ENCODE measurements at places on chromosomes 11 and 22.

DNA sequence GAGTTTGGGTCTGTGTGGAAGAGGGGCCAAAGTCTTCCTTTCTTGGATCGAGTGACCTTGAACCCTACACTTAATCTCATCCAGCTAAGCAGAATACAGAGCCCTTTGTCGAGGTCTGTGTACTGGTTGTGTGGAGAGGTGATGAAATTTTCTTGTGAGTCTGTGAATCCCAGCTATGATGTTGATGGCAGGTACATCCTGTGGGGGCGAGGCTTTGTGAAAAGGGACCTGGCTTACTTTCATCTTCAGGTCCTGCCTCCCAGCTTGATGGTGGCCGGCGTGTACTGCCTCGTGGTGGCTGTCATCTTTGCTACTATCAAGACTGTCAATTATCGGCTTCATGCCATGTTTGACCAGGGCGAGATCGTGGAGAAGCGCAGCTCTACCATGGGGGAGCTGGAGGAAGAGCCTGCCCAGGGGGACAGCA lies 1.0 kb downstream of the PCNX3 start:
- no peak for DNase-seq

DNA sequence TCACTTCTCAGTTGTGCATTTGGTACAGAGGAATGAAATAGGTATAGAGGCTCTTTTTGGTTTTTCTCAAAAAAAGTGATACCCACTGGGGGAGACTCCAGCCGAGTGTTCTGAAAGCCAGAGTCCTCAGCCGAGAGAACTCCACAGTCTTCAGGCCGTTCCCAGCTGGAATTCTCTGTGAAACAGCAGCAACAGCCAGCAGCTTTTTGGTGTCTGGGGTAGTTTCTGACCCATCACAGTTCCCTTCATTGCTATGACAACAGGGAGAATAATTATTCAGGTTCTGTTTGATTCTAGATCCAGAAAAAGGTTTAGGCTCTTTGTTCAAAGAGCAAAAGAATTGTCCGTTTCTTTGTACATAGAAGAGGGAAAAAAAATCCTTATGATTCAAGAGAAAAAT lies 84.6 kb downstream of the C22orf31 start:
- no peak for DNase-seq

- no peak for DNase-seq
Measured at GRCh38 chr11:8731647-8732323, 49.2 kb downstream of the RPL27A start.

DNA sequence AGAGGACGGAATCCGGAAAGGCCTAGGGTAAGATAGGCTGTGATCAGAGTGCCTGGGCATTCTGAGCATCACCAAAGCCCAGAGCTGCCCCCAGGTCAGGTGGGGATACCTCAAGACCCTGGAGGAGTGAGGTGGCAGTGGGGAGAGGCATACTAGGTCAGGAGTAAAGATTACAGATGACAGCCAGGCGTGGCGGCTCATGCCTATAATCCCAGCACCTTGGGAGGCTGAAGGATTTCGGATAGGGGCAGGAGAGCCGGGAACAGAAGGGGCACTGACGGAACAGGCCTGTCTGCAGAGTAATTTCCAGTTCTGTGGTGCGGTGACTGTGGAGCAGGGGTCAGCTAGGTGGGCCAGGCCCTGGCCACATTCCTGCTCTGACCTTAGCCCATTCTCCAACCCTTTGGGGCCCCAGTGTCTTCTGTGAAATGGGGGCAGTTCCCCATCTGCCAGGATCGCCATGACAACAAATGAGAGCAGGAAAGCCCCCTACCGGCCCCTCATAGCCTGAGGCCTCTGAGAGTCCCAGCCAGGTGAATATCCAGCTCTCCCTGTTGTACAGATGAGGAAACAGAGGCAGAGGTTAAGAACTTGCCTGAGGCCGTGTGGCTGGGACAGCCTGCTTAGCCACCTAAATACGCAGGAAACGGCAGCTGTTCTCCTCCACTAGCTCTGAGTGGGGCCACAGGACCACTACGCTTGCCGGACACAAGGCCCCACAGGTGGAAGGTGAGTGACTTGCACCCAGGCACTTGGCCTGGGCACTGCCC lies 9.2 kb downstream of the BAD start:
- DNase-seq: no peak

GRCh38 chr11:75667831-75668450 lies 897 bp downstream of the MAP6 start:
- DNase-seq: no peak

- no peak for DNase-seq
Measured at GRCh38 chr11:80031014-80031600, 590.3 kb upstream of the TENM4 start.

GRCh38 chr11:112175599-112175952 lies 264 bp downstream of the BCO2 start:
- no peak for DNase-seq

- DNase-seq: no peak
Measured at GRCh38 chr22:26585104-26585790, 4.7 kb downstream of the TPST2 start.

DNA sequence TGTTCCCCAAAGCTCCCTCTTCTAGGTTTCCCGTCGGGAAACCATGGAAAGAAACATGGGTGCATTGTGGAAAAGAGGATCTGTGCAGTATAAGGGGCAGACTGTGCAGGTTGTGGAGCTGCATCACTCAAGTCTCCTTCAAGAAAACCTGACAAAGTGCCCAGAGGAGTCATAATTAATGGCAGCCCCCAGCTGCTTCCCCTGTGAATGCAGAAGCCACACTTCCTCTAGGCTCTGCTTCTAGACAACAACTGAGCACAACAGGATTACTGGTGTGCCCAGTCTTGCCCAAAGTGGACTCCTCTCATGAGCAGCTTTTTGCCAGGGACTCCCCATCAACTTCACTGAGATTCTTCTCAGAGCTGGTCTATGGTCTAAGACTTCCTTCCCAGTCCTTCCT lies 42.6 kb upstream of the SCUBE2 start:
- DNase-seq: no peak

DNA sequence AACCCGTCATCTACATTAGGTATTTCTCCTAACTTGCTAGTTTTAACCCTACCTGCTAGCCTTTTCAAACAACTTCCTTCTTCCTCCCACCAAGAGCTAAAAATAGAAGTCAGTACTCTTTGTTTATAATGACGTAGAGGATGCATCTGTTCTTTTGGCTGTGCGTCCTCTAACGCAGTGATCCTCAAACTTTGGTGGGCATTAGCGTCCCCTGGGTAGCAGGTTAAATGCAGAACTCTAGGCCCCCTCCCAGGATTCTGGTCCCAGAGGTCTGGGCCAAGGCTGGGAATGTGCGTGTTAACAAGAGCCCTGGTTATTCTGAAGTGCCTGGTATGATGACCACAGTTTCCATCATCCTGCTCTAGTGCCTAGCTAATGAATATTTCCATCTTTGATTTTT lies 67.6 kb downstream of the BARX2 start:
- DNase-seq: no peak

GRCh38 chr11:110463153-110463552 lies 33.4 kb downstream of the FDX1 start:
- peak; percentile 13 for DNase-seq

GRCh38 chr11:134349109-134349801 lies 17.5 kb downstream of the GLB1L2 start:
- DNase-seq: no peak

DNA sequence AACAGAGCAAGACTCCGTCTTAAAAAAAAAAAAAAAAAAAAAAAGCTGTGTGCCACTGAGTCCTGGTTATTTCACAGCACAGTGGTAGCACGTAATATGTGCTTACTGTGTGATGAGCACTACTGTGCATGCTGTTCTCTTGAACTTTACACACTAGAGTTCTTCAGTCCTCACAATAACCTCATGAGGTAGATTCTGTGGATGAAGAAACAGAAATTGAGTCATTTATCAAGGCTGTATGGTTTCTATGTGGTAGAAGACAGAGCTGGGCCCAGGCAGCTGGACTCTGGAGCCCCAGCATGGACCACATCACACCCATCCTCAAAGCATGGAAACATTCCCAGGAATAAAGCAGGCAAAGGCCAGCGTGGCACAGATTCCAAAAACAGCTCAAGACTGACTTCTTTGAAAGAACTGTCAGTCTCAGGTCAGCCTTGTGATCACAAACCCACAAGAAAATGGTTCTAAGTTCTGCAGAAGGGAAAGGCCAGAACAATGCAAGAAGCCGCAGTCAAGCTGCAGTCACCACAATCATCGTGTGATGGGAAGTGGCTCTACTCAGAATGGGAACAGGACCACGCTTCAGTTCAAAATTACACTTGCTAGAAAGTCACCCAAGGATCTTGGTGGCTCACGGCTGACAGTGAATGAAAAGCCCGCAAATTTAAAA lies 49.5 kb downstream of the MICAL3 start:
- DNase-seq: peak; percentile 47

- no peak for DNase-seq
Measured at GRCh38 chr11:113174882-113175281, 139.5 kb upstream of the TTC12 start.

DNA sequence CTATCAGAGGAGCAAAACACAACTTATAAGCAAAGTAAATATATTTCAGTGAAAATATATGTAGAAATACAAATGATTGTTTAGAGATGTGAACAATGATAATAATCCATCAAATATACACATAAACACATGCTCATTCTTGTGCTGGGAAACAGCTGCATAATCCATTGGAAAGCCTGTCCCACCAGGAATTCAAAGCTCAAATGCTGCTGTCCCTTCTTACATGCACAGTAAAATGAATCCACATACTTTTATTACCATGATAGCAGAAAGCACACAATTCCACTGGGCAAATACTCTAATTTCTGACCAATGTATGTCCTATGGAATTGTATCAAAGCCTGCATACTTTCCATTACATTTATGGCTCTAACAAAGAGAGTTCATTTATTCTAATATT lies 44.5 kb downstream of the SOX6 start:
- no peak for DNase-seq

All from stimulated activated CD8-positive, alpha-beta memory T cell treated with anti-CD3 and anti-CD28 coated beads, Interleukin-7, amount 100 ng/mL, for 48 hours (primary cell).